H9 (cell line): ENCODE measurements at places on chromosomes 11 and 22. TPM values are rescaled to one million over a fixed set of nuclear protein-coding genes. Genes with fewer than 3 reads are reported as not detected.

RTN4RL2 gene
- total RNA-seq: 7.0 and 7.1 TPM in 2 replicates

OR51B4 gene
- total RNA-seq: not detected in 2 replicates

MPPED2 gene
- total RNA-seq: 2.6 and 4.7 TPM in 2 replicates

DNA sequence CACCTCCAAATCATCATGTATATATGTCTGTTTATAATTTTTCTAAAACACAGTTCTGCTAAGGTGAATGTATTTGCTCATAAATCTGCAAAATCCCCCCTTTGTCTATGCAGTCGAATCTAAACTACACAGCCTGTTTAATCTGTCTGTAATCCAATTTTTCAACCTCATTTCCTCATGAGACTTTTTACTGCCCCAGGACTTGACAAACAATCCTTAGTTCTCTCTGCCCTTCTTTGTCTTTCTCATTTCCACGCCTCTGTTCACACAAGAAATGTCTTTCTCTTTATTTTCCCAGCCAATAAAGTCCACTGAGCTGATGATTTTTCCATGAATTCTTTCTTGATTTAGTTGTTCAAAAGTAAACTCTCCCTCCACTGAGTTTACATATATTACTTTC is 1154.3 kb downstream of the FAM181B start:
- H3K4me3 ChIP-seq: no peak overlapping the region
- no peak for DNase-seq

DNA sequence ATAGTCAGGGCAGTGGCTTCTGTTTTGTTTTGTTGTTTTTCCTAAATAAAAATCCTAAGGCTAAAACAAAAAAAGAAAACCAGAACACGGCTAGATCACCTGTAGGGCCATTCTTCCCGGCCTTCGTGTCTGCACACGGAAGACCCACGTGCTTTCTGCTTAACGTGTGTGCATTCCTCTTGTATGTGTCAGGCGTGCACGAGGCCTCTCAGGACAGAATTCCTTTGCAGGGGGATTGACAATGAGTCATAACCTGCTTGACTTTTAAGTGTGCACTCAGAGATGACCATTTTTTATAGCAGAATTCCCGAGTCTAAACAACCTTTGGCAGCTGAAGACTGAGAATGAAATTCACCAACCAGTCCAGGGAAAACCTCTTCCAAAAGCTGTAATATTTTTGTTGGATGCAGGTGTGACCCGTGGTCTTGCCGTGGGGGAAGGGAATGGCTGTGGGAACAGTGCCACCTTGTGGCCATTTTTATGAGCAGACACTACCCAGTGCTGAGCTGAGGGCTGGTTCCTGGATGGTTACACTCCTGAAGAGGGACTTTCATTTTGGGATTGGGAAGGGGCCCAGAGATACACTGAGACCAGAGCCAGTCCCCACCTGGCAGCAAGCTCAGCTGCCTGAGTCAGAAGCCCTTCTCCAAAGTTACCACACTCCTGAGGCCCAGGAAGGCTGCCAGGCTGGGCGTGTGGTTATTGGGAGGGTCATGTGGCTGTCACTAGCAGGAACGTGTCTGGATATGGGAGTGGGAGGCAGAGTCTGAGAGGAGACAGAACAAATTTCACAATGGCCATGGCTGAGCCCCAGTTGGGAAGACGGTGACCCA is 35.7 kb upstream of the DKK3 start:
- DNase-seq: peak; percentile 79
- H3K4me3 ChIP-seq: no peak overlapping the region

DNA sequence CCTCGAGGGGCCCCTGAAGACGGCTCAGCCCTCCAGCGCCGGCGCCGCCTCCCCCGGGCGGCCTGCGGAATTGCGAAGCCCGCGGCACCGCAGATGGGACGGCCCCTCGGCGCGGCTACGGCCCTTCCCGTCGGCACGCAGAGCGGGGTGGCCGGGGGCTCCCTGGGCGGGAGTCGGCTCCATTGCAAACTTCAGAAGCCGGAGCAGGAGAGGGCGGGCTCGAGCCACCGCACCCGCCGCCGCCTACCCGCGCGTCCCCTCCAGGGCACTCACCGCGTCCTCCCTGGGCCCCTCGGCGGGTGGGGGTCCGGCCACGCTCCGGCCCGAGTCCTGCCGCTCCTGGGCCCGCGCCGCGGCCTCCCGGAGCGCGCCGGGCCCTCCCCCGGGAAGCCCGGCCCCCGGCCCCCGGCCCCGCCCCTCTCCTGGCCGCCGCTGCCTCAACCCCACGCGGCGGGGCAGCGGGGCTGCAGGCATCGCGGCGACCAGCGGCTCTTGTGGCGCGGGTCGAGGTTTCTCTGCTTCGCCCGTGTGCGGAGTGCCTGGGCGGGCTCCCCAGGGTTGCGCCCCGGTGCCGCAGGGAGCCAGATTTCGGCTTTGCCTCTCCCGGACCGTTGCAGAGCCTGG is at the start of gene PACSIN3:
PACSIN3 (minus strand) TSS at position 359 of the 624 bp plus-strand sequence. CDS start 3,707 bp downstream, outside the sequence.
- peak; percentile 58 for DNase-seq
- peaks cover 6% of the 10 kb centered on the region for H3K36me3 ChIP-seq
- no peak within 1 kb of the TSS for H3K27ac ChIP-seq
- H3K27me3 ChIP-seq: no peaks in the 10 kb centered on the region

GRCh38 chr11:61695917-61696316 is 15.7 kb downstream of the DAGLA start:
- H3K36me3 ChIP-seq: no peaks in the 10 kb centered on the region
- no peaks in the 10 kb centered on the region for H3K27me3 ChIP-seq
- peaks cover 9% of the 10 kb centered on the region; the same call in 1 of the 2 replicates for H3K4me1 ChIP-seq
- H3K4me3 ChIP-seq: no peak overlapping the region
- H3K27ac ChIP-seq: no peak overlapping the region
